ENCODE measurements at places on chromosomes 13 and 19. TPM values are rescaled to one million over a fixed set of nuclear protein-coding genes. Genes with fewer than 3 reads are reported as not detected.
A peak's percentile ranks its signal among the peaks of the same experiment; 100 is the strongest.

GRCh38 chr19:1748115-1748872 is 5.0 kb upstream of the ONECUT3 start:
- DNase-seq = peak; percentile 59

DNA sequence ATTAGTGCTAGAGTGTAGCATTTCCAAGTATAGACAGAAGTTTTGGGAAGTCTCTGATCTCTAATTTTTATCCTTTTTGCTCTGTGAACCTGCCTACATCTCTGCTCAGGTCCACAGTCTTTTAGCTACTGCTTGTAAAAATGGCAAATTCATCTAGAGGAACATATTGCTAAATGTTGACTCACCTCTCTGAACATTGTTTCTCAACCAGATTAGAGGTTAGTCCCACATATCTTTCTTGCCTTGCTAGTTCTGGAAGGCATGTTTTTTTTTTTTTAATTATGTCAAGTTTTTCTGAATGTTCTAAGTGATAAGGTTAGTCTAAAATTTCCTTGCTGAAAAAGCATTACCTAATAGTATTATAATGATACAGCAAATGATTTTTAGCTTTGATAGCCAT is 2889.6 kb upstream of the PCDH20 start:
- DNase-seq = no peak

DNA sequence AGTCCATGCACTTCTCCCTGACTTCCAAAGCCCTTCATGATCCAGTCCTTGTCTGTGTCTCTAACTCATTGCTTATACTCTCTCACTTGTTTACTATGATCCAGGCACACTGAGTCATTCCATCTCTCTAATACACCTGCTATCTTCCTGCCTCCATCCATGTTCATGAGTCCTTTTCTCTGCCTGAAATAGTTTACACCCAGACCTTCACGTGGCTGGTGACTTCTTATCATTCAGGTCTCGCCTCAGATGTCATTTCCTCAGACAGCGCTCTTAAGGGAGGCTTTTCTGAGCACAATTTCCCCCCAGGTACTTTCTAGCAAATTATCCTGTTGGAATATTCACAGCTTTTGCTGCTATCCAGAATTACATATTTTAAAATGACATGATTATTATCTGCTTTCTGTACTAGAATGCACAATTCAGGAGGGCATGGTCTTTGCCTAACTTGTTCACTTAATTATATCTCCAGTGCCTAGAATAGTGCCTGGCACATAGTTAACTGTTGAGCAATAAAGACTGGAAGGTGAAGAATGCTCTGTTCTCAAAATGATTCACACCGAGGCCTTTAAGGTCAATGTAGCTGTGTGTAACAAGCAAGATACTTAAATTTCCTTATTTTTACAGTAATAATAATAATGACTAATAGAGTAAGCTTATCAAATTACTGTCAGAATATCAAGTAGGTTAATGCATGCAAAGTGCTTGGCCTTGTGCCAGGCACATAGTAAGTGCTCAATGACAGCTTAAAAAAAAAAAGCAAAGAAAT is 183.7 kb upstream of the SPRY2 start:
- no peak for DNase-seq

- no peak for DNase-seq
These were observed 72.6 kb upstream of the SERP2 start for GRCh38 chr13:44300895-44301638.

RNASEH2B gene
- 26.0 TPM for total RNA-seq

DNA sequence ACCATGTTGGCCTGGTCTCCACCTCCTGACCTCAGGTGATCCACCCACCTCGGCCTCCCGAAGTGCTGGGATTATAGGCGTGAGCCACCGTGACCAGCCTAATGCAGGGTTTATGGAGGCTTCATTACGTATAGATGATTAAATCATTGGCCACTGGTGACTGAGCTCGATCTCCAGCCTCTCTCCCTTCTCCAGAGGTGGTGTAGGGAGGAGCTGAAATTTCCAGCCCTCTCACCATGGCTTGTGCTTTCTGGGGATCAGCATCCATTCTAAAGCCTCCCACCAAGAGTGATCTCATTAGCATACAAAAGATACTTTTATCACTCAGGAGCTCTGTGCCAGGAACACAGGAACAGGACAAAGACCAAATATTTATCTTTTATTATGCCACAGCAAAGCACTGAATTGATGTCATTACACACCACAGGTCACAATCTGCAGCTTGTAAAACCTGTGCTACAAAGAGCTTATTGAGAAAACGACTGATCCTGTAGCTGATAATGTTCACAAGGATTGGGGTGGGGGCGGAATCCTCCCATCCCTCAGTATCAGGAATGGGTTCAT is 32.4 kb downstream of the RHPN2 start:
- DNase-seq = peak; percentile 62

- no peak for DNase-seq
These were observed 219.2 kb upstream of the IRS2 start for GRCh38 chr13:110005563-110005962.

- DNase-seq = no peak
These were observed 14.9 kb upstream of the ZNF91 start for GRCh38 chr19:23410155-23410554.

DNA sequence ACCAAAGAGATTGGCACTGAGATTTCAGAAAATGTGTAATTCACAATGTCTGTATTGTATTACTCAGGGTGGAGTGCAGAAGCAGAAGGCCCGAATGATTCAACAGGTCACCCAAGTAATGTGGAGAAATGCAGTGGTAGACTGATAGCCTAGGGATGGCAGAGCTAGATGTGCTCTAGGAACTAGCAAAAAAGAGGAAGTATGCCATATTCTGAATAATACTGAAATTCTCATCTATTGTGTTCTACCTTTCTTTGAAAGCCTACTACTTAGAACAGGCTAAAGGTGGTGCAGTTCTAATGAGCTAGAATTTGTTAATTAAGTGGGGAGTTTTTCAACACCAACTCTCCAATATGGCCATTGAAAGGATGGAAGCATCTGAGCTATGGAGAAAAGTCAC is 1449.8 kb upstream of the MIR17HG start:
- DNase-seq = no peak

SGCG gene
- total RNA-seq = not detected

RAVER1 gene
- 51.0 TPM for total RNA-seq

FOXA3 gene
- total RNA-seq = 53.7 TPM

- no peak for DNase-seq
These were observed 38.2 kb upstream of the CEACAM21 start for GRCh38 chr19:41537789-41538188.

ADGRE1 gene
- total RNA-seq = 0.92 TPM

DNA sequence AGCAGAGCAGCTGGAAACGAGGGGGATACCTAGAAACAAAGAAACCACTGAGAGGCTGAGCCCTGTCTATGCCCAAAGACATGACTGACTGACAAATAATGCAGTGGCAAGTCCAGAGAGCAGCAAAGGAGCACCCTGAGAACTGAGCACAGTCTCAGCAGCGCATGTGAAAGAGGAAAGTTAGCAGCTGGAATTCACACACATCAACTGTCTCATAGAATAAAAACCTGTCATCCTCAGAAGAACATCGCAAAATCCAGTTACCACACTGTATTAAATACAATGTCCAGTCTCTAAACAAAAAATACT is 24.1 kb upstream of the DLEU7 start:
- no peak for DNase-seq

KLK4 gene
- total RNA-seq = 6.4 TPM

- no peak for DNase-seq
These were observed 220.1 kb upstream of the SERP2 start for GRCh38 chr13:44153496-44153895.

KLK12 gene
- 0.81 TPM for total RNA-seq

GRCh38 chr13:31060220-31060619 is 101.5 kb downstream of the HSPH1 start:
- no peak for DNase-seq

DNA sequence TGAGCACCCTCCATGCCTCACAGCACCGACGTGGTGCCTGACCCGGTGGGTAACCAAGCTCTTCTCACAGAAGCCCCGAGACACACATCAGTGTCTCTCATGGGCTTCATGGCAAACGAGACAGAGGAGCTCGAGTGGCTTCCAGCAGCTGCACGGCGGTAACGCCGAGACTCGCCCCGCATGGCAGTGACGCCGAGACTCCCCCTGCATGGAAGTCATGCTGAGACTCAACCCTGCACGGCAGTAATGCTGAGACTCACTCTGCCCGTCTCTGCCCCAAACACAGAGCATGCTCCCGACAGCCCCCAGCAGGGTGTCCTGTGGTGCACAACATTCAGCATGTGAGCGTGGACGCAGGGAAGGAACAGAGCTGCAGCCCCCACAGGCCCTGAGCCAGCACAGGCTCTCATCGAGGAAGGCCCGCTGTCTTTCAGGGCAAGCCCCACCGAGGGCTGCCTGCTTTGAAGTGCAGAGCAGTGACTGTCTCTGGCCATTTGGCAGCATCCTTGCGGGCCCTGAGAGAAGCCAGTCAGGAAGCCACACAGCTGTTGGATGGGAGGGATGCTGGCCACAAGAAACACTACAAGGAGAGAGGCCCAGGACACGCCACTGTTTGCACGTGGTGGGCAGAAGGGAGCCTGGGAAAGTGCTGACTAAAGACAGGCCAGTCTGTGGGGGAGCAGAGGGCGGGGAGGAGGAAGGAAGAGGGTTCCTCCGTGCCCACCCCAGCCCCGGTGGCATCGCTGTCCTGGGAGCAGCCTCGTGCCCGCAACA is 9.5 kb downstream of the GAS6 start:
- no peak for DNase-seq

All from left colon (tissue), 2 donors.